Fibroblast of the conjunctiva (primary cell): ENCODE measurements at places on chromosomes 11 and 22.

GRCh38 chr22:25365491-25366261 is 146.2 kb downstream of the CRYBB2 start:
- no peak for DNase-seq

- DNase-seq, result no peak
These were observed 33.6 kb downstream of the LARGE1 start for GRCh38 chr22:33886696-33887095.

- no peak for DNase-seq
These were observed 35.5 kb upstream of the FGF3 start for GRCh38 chr11:69854713-69855112.

DNA sequence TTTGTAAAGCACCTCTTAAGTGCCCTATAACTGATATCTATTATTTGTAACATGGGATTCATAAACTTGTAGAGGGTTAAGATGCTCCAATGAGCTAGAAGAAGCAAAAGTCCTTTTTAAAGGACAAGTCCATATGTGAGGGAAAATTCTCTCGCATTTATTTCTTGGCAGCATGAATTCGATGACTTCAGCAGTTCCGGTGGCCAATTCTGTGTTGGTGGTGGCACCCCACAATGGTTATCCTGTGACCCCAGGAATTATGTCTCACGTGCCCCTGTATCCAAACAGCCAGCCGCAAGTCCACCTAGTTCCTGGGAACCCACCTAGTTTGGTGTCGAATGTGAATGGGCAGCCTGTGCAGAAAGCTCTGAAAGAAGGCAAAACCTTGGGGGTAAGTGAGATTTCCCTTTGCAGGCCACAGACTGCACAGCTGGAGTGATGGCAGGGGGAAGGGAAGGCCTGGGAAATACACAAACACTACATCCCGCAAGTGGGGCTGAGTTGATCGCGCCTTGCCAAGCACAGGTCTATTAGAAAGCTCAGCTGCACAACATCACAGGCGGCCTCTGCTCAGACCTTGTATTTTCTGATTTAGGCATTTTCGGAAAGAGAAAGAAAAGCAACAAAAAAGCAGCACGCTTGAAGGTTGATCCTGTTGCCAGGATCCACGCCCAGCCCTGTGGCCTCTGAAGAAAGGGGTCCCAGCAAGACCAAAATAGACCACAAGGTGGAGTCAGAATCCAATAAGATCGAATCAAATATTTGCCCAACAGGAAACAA is 1.5 kb downstream of the MS4A8 start:
- no peak for DNase-seq

DNA sequence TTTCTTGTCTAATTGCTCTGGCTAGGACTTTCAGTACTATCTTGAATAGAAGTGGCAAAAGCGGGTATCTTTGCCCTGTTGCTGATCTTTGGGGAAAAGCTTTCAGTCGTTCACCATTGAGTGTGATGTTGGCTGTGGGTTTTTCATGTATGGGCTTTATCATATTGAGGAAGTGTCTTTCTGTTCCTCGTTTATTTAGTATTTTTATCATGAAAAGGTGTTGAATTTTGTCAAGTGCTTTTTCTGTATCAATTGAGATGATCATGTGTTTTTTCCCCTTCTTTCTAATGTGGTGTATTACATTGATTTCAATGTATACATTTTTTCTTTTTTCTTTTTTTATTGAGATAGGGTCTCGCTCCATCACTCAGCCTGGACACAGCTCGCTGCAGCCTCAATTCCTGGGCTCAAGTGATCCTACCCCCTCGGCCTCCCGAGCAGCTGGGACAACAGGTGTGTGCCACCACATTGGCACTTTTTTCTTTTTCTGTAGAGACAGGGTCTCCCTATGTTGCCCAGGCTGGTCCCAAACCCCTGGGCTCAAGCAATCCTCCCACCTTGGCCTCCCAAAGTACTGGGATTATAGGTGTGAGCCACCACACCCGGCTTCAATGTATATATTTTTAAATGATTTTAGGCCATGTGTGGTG is 5.3 kb upstream of the GNB1L start:
- no peak for DNase-seq

GRCh38 chr11:36156817-36157519 is 132.3 kb downstream of the COMMD9 start:
- no peak for DNase-seq

GRCh38 chr11:105780781-105781525 is 171.1 kb downstream of the GRIA4 start:
- DNase-seq, result no peak

GRCh38 chr11:111253131-111253530 is 7.6 kb downstream of the POU2AF2 start:
- no peak for DNase-seq

GRCh38 chr11:64834723-64835615 is 9.5 kb downstream of the CDC42BPG start:
- DNase-seq, result no peak

DNA sequence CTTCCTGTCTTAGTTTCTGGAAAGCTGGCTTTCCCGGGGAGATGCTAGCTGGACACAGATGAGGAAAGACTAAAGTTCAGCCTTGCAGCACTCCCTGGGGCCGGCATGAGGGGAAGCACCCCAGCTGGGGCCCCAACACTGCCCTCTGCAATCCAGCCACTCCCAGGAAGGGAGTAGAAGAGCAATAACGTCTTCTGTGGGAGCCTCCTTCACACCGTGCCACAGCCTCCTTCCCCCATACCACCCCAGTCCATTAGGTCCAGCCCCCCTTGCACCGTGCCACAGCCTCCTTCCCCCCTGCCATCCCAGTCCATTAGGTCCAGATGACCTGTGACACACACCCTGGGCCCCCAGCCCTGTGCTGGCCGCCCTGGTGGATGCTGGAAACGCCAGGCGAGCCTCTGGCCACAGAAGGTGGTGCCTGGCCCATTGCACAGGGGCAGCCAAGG is 44.1 kb upstream of the PRDM11 start:
- no peak for DNase-seq

- DNase-seq, result no peak
These were observed 1255.9 kb downstream of the TBC1D22A start for GRCh38 chr22:48018346-48018745.

GRCh38 chr11:67495234-67496005 is 9.7 kb downstream of the PITPNM1 start:
- DNase-seq, result no peak

DNA sequence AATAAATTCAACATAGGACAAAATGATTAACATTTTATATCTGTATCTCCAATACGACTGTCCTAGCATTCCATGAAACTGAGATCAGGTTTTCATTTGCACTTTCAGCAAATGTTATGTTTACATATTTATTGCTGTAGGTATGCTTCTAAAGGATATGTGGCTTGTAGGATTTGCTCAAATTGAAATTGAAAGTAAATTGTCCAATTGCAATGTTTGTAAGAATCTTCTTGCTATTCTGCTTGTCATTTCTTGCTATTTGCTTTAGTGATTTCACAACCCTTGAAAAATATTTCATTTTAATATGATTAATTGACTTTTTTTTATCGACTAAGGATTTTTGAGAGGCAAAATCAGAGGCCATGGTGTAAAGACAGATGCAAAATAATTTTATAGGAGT is 904.2 kb upstream of the RAG2 start:
- no peak for DNase-seq

DNA sequence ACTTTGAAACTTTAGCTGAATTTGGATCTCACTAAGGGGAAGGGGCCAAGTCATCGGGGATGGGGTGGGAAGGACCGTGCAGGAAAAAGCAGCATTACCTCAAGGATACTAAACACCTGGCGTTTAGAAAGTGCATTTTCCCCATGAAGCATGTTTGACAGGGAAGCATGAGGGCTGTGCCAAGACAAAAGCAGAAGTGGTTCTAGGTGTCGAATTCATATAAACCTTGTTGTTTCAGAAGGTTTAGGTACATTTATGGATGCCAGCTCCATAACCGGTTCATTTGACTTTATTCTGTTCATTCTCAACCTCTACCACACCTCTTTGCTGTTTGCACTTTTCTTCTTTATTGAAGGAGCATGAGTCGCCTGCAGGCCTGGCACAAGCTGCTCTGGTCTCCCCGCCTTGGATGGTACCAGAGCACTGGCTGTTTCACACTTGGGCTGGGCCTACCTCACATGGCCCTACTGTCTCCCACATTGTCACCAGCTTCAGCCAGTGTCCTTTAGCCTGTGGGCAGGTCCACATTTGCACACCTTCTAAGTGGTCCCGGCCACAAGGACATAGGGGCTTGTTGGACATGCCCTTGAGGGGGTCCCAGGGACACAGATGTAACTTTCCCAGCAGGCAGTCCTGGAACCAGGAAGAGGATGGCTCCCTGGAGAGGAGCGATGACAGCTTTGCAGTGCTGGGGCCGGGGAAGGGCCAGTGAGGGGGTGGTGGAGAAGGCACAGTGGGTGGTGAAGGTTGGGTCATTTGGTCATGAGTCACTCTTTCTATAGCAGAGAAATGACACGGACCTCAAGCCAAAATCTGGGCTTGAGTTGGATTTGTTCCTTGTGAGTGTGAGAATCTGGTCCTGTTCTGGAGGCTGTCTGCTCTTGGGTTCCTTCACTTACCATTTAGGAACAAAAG is 3.2 kb upstream of the ST14 start:
- no peak for DNase-seq

GRCh38 chr11:95143106-95143681 is 53.5 kb downstream of the ENDOD1 start:
- no peak for DNase-seq

- DNase-seq, result peak; percentile 37
These were observed 11.0 kb upstream of the SLC5A4 start for GRCh38 chr22:32265882-32266767.

- no peak for DNase-seq
These were observed 31.8 kb downstream of the FAM118A start for GRCh38 chr22:45341498-45341897.

GRCh38 chr22:27750584-27751265 is 50.8 kb downstream of the MN1 start:
- DNase-seq, result no peak

DNA sequence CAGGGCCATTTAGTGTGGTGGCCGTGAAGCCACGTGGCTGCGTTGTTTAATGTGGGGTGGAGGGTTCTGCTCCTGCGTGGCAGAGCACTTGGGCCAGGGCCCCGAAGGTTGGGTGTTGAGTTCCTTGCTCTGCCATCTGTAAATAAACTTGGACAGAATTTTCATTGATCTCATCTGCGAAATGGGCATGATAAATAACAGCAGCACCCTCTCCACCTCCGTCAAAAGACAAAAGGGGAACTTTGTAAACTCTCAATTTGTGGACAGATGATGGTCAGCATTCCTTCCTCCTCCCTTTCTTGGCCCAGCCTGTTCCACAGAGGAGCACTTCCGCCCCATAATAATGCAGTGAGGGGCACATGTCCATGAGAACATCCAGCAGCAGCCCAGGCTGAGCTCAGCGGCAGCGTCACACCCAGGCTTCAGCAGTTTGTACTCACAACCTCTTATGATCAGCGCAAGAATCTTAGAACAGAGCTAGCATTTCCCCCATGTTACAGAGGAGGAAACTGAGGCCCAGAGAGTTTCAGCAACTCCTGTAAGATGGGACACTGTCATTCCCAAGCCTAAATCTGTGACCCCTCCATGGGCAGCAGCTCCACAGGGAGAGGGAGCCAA is 874.5 kb downstream of the BRD1 start:
- DNase-seq, result no peak

DNA sequence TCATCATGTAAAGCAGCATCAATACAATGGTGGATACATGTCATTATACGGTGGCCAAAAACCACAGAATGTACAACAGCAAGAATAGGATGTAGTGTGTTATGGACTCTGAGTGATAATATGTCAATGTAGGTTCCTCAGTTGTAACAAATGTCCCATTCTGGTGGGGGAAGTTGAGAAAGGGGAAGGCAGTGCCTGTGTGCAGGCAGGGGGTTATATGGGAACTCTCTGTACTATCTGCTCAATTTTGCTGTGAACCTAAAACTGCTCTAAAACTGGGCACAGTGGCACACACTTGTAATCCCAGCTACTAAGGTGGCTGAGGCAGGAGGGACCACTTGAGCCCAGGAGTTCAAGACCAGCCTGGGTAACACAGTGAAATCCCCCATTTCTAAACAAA is 5.9 kb downstream of the CHKA start:
- DNase-seq, result no peak

DNA sequence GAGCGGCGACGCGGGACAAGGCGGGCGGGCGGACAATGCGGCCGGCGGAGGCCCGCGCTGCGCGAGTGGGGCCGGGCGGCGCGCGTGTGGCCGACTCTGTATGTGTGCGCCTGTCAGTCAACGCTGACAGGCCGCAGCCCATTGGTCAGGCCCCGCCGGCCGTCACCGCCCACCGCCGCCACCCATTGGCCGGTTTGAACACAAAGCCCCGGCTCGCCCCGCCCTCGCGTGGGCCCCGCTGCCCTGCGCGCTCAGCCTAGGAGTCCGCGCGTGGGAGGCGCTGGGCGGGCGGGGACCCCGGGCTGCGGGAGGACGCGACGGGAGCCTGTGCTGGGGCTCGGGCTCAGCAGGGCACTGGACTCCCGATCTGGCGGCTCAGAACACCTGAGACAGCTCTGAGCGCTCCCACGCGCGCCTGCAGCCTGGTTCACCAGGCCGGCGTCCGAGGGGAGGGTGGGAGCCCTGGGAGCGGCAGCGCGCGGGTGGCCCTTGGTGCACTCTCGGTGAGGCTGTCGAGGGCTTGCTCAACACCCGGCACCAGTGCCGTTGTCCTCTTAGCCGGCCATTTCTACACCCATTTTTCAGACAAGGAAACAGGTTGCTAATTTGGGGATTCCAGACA is at the start of gene SUN2:
TSS of gene SUN2 (minus strand) at position 88 of the 622 bp plus-strand sequence. CDS start 3,370 bp downstream, outside the sequence.
- DNase-seq, result peak; percentile 72

- DNase-seq, result no peak
These were observed 24.3 kb downstream of the SCN3B start for GRCh38 chr11:123630126-123630608.

DNA sequence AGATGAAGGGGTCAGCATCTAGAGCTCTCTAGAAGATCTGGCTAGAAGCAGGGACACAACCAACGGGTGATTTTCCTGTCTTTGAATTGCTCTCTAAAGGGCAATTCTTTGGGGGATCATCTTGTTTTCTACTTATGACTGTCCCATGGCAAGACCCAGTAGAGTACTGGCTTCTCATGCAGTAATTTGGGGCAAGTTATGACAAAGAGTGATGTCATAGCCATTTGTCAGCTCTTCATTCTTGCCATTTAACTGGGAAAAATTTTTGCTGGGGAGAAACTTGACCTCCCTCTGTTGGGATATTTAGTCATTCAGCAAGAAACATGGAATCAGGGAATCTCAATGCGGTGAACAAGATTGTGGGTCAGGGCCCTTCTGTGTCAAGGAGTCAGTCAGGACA is 80.4 kb downstream of the SLC1A2 start:
- DNase-seq, result no peak

- DNase-seq, result no peak
These were observed 2.0 kb downstream of the PLEKHA7 start for GRCh38 chr11:17012179-17012578.

DNA sequence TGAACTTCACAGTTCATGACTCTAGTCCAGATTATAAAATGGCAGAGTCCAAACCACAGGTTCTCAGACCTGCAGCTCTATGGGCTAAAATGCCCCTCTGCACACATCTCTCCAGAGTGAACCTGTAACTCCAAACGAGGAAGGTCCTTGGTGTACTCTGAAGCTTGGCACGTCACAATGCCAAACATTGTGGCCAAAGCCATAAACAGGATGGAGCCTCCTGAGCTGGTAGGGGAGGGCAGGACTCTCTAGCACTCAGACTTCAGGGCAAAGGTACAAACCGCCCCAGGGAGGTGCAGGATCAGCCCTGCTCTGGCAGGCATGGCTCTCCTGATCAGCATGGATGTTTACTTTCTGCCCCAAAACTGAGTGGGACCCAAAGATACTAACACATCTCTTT is 2.3 kb downstream of the SCUBE2 start:
- no peak for DNase-seq

GRCh38 chr22:29125443-29125778 is 52.6 kb downstream of the KREMEN1 start:
- no peak for DNase-seq

GRCh38 chr11:123107945-123108495 is 46.1 kb upstream of the HSPA8 start:
- DNase-seq, result no peak

- DNase-seq, result no peak
These were observed 30.6 kb downstream of the PRCP start for GRCh38 chr11:82869657-82870056.
